Smooth muscle cell of the pulmonary artery (primary cell): ENCODE measurements at places on chromosomes 5 and 9. TPM values are rescaled to one million over a fixed set of nuclear protein-coding genes. Genes with fewer than 3 reads are reported as not detected.

The HTR1A gene
- total RNA-seq, result not detected in 2 replicates

The PDE6A gene
- total RNA-seq, result not detected in 2 replicates

The AMBP gene
- total RNA-seq, result not detected in 2 replicates

The PAEP gene
- total RNA-seq, result not detected in 2 replicates

The LCN12 gene
- 0.20 TPM in 1 of 2 replicates, not detected in the other for total RNA-seq

The PHF24 gene
- total RNA-seq, result 0.07 and 0.10 TPM in 2 replicates

The TPM2 gene
- total RNA-seq, result 511 and 885 TPM in 2 replicates

The GRXCR2 gene
- not detected in 2 replicates for total RNA-seq

The PRRT1B gene
- total RNA-seq, result not detected in 2 replicates

The ADAM19 gene
- 24.6 and 26.9 TPM in 2 replicates for total RNA-seq

The SPATA31D4 gene
- total RNA-seq, result not detected in 2 replicates

The APBA1 gene
- total RNA-seq, result 14.5 and 21.8 TPM in 2 replicates

The TJP2 gene
- 20.2 and 51.5 TPM in 2 replicates for total RNA-seq

The DAB2 gene
- 135 and 168 TPM in 2 replicates for total RNA-seq

The ZFR gene
- 81.3 and 85.8 TPM in 2 replicates for total RNA-seq

The OGN gene
- 12.8 and 24.7 TPM in 2 replicates for total RNA-seq

The UTP15 gene
- total RNA-seq, result 10.2 and 16.0 TPM in 2 replicates

The NTRK2 gene
- 1.0 and 18.4 TPM in 2 replicates for total RNA-seq

The ZDHHC11B gene
- 0.07 TPM in 1 of 2 replicates, not detected in the other for total RNA-seq

The ESM1 gene
- total RNA-seq, result 54.3 and 370 TPM in 2 replicates

The CDC25C gene
- total RNA-seq, result 0.69 and 1.8 TPM in 2 replicates

The FCN2 gene
- total RNA-seq, result not detected in 2 replicates

The TEK gene
- total RNA-seq, result 3.4 and 15.5 TPM in 2 replicates

The PCDHGA1 gene
- total RNA-seq, result 1.2 and 1.4 TPM in 2 replicates

The ZNF883 gene
- 3.2 and 3.3 TPM in 2 replicates for total RNA-seq

The IL4 gene
- total RNA-seq, result not detected in 2 replicates

The PDGFRB gene
- 195 and 656 TPM in 2 replicates for total RNA-seq

The LHX6 gene
- total RNA-seq, result not detected in 2 replicates

The CER1 gene
- total RNA-seq, result not detected in 2 replicates

The DOK3 gene
- total RNA-seq, result 5.3 and 6.7 TPM in 2 replicates

The PCDHA3 gene
- total RNA-seq, result 0.20 and 0.39 TPM in 2 replicates
